ENCODE measurements at places on chromosomes 6 and 20.

DNA sequence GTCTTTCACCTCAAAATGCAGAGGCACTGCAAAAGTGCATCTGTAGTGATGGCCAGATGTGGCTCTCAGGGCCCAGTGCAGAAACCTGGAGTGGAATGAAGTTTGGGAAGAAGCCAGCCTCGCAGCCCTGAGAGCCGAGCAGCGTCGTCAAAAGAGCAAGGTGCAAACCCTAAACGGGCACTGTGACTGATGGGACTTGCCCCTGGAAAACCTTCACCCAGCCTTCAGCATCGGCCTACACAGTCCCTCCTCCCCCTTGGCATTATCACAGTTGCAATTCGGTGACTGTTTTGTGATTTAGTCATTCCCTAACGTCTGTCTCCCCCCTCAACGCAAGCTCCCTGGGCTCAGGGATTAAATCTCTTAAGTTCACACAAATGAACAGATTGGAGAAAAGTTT lies 38.6 kb downstream of the TAF4 start:
- DNase-seq: no peak

GRCh38 chr20:12535316-12535715 lies 473.5 kb upstream of the SPTLC3 start:
- DNase-seq: no peak

- no peak for DNase-seq
Measured at GRCh38 chr6:148848915-148849314, 102.1 kb downstream of the UST start.

- no peak for DNase-seq
Measured at GRCh38 chr20:36130390-36130789, 24.1 kb upstream of the EPB41L1 start.

- DNase-seq: no peak
Measured at GRCh38 chr6:147468634-147469033, 39.9 kb upstream of the SAMD5 start.

DNA sequence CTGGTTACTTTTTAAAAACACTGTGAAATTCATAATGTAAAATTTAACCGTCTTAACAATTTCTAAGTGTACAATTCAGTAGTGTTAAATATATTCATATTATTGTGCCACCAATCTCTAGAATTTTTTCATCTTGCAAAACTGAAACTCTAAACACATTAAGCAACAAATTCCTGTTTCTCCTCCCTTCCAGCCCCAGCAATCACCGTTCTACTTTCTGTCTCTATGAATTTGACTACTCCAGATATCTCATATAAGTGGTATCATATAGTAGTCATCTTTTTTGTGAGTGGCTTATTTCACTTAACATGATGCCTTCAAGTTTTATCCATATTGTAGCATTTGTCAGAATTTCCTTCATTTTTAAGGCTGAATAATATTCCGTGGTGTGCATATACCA lies 44.7 kb downstream of the RSPH3 start:
- DNase-seq: no peak

- DNase-seq: peak; percentile 4
Measured at GRCh38 chr20:63071541-63072181, 64.9 kb upstream of the BHLHE23 start.

GRCh38 chr6:139194740-139195139 lies 59.9 kb downstream of the HECA start:
- no peak for DNase-seq

DNA sequence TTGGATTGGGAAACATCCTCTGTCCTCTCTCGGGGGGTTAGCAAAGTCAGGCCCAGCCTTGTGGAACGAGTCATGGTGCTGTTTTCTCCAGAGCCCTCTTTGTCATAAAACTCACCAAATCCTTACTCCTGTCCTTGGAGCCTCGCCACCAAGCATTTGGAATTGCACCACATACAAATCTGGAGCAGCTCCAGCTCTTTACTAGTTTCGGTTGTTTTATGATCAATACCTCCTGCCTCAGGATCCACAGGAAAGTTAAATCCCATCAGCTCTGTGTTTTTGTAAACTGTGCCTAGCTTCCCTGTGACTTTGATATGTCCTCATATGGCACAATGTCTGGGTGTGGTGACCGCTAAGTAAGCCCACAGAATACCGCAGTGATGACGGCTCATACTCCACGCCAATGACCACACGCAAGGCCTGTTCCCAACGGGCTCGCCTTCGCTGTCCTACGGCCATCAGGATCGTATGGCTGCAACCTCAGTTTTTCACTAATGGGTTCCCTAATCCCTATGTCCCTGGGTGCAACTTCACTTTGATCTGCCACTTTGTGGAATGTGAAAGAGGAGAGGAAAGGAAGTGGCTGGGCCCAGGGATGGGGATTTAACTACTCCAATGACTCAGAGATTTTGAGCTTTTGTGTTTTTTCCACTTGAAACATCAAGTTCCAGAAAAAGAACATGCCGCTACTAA lies 111.3 kb upstream of the FOXQ1 start:
- no peak for DNase-seq

Data from CD4-positive, alpha-beta T cell treated with Interleukin-21 for 1 hour (primary cell).